ENCODE measurements at places on chromosomes 3 and 15.

DNA sequence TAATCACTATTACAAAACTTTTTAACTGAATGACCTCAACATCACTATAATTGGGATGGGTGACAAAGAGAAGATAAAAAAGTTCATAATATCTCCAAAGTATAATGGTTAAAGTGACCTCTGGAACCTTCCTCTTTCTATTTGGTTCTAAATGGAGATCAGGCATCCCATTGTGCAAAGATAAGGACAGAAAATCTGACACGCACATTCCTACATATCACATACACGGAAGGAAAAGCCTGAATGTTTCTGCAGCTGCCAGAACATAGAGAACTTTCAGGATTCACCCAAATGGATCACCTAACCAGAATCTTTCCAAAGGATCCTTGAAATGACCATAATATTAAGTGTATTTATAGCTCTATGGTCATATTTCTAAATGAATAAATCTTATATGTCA lies 128.2 kb downstream of the TFDP2 start:
- no peak for DNase-seq

DNA sequence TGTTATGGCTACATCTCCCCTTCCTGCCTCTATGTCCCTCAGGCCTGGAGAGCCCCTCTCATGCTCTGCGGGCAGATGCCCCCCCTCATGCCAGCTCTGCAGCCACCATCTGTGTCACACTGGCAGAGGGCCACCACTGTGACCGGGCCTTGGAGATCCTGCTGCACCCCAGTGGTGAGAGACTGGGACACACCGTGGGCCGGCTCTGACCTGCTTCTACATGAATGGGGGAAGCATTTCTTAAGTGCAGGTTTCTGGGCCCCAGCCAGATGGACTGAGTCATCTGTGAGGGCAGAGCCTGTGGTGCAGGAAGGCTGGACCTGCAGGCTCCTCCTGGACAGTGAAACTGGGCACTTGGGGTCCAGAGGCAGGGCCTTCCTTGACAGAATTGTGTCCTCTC lies 4.8 kb downstream of the VWA5B2 start:
- DNase-seq, result no peak

DNA sequence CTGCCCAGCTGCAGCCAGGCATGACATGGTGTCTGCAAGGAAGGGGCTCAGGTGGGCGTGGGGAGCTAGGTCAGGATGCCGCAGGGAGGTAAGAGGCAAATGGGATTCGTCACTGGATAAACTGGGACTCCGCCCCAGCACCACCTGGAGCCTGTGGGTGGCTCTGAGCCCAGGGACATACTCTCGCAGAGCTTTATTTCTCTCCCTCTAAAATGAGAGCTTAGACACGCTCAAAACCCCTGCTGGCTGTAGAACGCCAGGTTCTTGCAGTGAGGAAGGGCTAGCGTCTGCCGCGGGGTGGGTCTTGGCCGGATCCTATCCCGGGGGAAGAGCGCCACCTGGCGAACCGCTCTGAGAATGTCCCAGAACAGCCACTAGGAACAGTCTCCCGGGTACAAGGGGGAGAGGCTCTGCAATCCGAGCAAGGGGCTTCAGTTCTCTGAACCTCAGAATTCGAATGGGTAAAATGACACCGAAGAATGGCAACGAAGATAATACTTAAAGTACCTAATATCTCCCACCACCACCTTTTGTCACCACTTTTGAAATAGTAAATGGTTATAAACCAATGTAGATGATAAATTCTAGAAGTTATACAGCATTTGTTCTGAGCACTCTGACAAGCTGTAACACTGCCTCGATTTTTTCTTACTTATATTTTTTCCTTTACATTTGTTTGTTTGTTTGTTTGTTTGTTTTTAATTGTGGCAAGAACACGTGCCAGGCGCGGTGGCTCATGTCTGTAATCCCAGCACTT lies 53.2 kb upstream of the SRGAP3 start:
- DNase-seq, result peak; percentile 72

- DNase-seq, result no peak
Measured at GRCh38 chr3:101817992-101818391, 31.3 kb upstream of the NFKBIZ start.

DNA sequence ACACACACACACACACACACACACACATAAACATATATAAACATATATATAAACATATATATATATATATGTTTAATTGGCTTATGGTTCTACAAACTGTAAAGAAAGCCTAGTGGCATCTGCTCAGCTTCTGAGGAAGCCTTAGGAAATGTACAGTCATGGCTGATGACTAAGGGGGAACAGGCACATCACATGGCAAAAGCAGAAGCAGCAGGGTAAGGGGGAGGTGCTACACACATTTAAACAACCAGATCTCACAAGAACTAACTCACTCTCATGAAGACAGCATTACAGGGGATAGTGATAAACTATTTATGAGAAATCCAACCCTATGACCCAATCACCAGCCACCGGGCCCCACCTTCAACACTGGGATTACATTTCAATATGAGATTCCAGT lies 922.9 kb downstream of the SI start:
- DNase-seq, result no peak

Measured in naive thymus-derived CD8-positive, alpha-beta T cell (primary cell).